RPMI7951 (cell line): ENCODE measurements at places on chromosomes 7 and 10.

GRCh38 chr10:60604342-60604741 is 173.9 kb upstream of the CDK1 start:
- DNase-seq, result no peak

GRCh38 chr10:34768261-34768971 is 46.7 kb downstream of the PARD3 start:
- DNase-seq, result peak; percentile 24

DNA sequence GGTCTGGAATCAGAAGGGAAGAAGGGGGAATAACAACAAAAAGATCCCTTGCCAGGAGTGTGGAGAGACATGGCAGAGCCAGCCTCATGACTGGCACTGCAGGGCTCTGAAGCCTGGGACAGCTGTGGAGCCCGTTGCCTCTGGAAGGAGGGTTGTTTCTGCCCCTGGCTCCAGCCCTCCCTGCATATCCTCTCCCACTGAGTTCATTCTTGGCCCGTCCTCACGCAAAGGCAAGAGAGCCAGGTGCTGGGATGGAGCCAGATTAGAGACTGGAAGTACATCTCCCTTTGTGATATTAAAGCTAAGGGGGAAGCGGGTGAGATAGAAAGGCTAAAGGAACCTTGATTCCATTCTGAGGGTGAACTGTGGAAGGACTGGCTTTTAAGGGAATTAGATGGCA is 141.5 kb upstream of the NPVF start:
- DNase-seq, result no peak

- DNase-seq, result peak; percentile 25
Measured at GRCh38 chr10:110865186-110865808, 6.4 kb upstream of the PDCD4 start.

GRCh38 chr7:20401861-20402746 is 71.4 kb downstream of the ITGB8 start:
- peak; percentile 44 for DNase-seq

GRCh38 chr7:43693687-43694398 is 35.5 kb downstream of the COA1 start:
- DNase-seq, result peak; percentile 90

DNA sequence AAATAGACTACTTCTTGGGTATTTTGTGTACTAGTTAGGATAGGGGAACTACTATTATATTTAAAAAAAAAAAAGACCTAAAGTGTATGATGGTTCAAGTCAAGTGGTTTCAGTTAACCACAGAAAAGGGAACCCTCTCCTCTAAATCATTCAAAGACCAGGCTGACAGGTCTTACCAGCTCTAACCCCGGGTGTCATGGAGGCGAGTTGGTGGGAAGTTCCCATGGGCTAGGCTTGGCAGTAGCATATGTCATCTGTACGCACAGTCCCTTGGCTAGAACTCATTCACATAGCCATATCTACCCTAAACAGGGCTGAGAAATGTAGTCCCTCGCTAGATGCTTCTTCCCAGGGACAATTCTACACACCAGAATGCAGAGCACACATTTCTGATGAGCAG is 37.7 kb upstream of the KCNMA1 start:
- DNase-seq, result no peak

DNA sequence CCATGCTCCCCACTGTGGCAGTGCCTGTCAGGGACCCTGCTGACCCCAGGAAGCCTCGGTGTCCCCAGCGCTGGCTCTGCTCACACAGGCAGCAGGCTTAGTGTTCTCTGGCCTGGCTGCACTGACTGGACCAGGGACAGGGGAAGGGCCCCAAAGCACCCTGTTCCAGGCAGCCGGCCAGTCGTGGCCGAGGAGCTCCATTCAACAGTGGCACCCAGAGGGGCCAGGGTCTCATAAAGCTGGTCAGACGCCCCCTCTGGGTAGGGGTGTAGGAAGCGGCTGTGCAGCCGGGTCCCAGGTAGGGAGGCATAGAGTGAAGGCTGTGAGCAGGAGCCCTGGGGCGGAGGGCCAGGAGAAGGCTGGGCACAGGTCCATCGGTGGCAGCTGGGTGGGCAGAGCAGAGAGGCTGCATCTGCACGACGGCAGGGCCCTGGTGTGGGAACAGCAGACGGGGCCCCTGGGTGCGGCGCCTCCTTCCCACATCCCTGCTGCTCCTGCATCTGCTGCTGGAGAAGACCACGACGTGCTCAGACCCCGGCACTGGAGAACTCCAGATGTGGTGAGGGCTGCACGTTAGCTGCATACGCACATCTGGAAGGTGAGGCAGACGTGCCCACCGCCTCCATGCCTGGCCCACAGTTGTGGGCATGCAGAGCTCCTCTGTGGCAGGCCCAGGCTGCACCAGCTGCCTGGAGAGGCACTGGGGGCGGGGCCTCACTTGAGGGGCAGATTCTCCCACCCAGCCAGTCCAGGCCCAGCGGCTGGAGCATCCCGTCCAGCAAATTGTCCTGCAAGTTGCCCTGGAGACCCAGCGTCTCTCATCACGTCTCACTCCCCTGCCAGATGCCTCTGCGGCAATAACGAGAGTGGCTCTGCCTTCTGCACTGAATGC is 25.1 kb downstream of the MNX1 start:
- DNase-seq, result no peak

GRCh38 chr7:39528849-39529248 is 37.4 kb upstream of the YAE1 start:
- no peak for DNase-seq

DNA sequence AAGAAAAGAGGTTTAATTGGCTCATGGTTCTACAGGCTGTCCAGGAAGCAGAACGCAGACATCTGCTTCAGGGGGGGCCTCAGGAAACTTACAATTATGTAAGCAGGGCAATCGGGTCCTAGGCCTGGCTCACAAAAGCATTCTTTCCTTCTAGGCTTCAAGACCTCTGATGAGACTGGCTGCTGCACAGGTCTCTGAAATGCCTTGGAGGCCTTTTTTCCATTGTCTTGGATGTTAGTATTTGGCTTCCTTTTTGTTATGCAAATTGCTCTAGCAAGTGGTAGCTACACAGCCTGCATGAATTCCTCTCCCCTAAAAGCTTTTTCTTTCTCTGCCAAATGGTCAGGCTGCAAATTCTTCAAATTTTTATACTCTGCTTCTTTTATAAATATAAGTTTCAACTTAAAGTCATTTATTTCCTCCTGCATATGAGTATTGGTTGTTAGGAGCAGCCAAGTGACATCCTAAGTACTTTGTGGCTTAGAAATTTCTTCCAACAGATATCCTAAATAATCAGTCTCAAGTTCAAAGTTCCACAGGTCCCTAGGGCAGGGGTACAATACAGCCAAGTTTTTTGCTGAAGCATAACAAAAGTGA is 83.1 kb upstream of the SEMA3A start:
- DNase-seq, result no peak

DNA sequence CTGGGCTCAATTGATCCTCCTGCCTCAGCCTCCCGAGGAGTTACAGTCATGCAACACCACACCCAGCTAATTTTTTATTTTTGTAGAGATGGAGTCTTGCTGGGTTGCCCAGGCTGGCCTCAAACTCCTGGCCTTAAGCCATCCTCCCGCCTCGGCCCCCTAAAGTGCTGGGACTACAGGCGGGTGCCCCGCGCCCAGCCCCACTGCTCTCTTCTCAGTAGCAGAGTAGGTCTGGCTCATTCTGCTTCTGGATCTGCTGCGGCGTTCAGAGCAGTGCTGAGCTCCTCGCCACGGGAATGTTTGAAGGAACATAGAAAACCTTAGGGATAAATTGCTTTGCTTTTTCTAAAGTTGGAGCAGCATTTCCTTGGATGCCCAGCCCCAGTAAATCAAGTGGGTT is 27.4 kb downstream of the WIPI2 start:
- no peak for DNase-seq

DNA sequence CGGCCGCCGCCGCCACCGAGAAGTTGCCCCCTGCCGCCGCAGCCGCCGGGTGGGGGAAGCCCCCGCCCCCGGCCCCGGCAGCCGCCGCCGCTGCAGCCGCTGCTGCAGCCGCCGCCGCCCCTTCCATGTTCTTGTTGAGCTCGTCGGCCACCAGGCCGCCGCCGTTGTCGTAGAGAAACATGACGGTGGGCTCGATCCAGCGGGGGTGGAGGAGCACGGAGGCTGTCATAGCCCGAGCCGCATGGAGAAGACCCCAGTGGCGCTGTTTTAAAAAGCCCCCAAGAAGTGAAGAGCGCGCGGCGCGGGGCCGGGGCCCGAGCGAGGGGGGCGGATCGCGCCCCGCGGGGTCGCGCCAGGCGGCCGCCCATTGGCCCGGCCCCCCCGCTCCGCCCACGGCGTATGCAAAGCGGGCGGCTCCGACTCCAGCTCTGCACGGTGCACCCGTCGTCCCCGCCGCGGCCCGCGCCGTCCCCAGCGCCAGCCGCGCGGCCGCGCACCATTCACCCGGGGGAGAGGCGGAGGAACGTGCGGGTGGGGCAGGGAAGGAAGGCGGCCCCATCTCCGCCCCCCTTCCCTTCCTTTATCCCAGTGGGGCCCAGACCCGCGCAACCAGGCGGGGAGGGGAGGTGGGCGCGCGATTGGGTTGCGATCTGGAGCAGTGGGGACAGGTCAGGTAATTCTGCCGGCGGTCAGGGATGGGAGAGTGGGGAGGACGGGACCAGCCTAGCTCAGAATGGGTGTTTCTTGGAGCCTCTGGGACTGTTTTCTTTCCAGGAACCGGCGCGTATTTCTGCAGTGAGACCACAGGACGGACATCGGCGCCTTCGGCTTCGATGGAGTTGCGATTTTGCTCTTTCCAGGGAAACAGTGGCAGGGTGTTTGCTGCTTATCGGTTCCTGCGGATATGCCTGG is at the start of gene HOXA13:
HOXA13 (minus strand) TSS at position 243 of the 912 bp plus-strand sequence; CDS start at position 229, 14 bp downstream.
- DNase-seq, result peak; percentile 84

- DNase-seq, result no peak
Measured at GRCh38 chr10:86176850-86177536, 189.6 kb downstream of the GRID1 start.

GRCh38 chr7:94649450-94649849 is 6.5 kb downstream of the SGCE start:
- DNase-seq, result no peak

DNA sequence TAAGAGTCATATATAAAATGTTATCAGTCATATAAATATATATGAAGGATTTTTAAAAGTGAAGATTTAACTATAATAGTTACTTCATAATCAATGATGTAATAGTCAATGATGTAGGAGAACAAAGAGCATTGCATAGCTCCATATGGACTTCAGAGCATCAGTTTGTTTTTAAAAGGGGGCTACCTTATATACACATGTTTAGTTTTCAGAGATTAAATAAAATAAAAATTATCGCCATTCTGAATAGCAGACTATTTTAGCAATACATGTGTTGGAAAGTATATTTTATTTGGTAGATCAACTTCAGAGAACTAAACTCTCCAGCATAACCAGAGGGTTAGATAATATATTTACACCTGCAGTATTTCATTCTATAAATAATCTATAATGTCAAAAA is 29.1 kb upstream of the EPC1 start:
- no peak for DNase-seq
